Thoracic aorta (tissue), 2 donors: ENCODE measurements at places on chromosomes 3 and 15. TPM values are rescaled to one million over a fixed set of nuclear protein-coding genes. Genes with fewer than 3 reads are reported as not detected.

- H3K27me3 ChIP-seq, result no peaks in the 10 kb centered on the region
- no peak overlapping the region for H3K27ac ChIP-seq
- H3K4me3 ChIP-seq, result peak overlapping the region; percentile 98
- peaks cover 38% of the 10 kb centered on the region for H3K4me1 ChIP-seq
Measured at GRCh38 chr3:127674101-127674721, 1.5 kb downstream of the ABTB1 start.

- peaks cover 16% of the 10 kb centered on the region for H3K4me1 ChIP-seq
- no peaks in the 10 kb centered on the region for H3K27me3 ChIP-seq
- DNase-seq, result no peak
- H3K4me3 ChIP-seq, result no peak overlapping the region
Measured at GRCh38 chr3:54355800-54356199, 233.4 kb downstream of the CACNA2D3 start.

The CFAP161 gene
- total RNA-seq, result not detected

DNA sequence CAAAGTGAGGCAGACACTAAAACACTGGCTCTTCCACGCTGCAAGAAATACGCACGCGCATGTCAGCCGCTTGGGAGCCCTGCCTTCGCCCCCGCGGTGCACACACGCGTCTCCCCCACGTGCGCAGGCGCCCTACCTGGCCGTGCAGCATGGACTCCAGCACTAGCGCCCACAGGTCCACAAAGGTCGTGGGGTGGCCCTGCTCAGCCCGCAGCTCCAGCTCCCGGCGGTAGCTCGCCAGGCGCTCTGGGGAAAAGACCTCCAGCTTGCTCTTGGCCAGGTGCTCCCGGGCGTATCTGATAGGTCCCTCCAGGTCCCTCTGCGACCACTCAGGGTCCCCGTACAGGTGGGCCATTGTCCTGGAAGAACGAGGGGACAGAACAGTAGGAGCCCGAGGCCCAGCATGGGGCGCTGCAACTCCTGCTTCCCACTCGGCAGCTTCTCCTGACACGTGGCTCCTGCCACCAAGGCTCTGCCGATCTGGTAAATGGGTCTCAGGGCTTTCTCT, 14.9 kb downstream of the PLA2G4D start:
- DNase-seq, result no peak
- H3K4me1 ChIP-seq, result no peaks in the 10 kb centered on the region
- no peak overlapping the region for H3K4me3 ChIP-seq
- no peaks in the 10 kb centered on the region for H3K27me3 ChIP-seq
- H3K27ac ChIP-seq, result no peak overlapping the region
- H3K36me3 ChIP-seq, result no peaks in the 10 kb centered on the region

The CISH gene
- total RNA-seq, result 13.3 TPM

GRCh38 chr15:99686290-99686689, 46.9 kb downstream of the LYSMD4 start:
- peaks cover 11% of the 10 kb centered on the region for H3K36me3 ChIP-seq
- H3K27me3 ChIP-seq, result no peaks in the 10 kb centered on the region
- H3K4me1 ChIP-seq, result no peaks in the 10 kb centered on the region
- no peak for DNase-seq
- H3K4me3 ChIP-seq, result no peak overlapping the region
- no peak overlapping the region for H3K27ac ChIP-seq

- peaks cover 9% of the 10 kb centered on the region for H3K4me1 ChIP-seq
- no peaks in the 10 kb centered on the region for H3K36me3 ChIP-seq
- H3K27me3 ChIP-seq, result no peaks in the 10 kb centered on the region
- H3K4me3 ChIP-seq, result no peak overlapping the region
- H3K27ac ChIP-seq, result no peak overlapping the region
Measured at GRCh38 chr3:190574473-190574872, 60.6 kb downstream of the IL1RAP start.

- no peak overlapping the region for H3K27ac ChIP-seq
- H3K27me3 ChIP-seq, result no peaks in the 10 kb centered on the region
- H3K4me3 ChIP-seq, result no peak overlapping the region
- no peaks in the 10 kb centered on the region for H3K36me3 ChIP-seq
Measured at GRCh38 chr3:184066211-184066610, 13.4 kb downstream of the HTR3C start.

The CCR4 gene
- not detected for total RNA-seq

- no peak overlapping the region for H3K4me3 ChIP-seq
- peaks cover 10% of the 10 kb centered on the region for H3K4me1 ChIP-seq
- no peaks in the 10 kb centered on the region for H3K36me3 ChIP-seq
Measured at GRCh38 chr15:74156678-74157411, 16.7 kb upstream of the ISLR start.

GRCh38 chr3:186821429-186822387, 15.4 kb upstream of the RFC4 start:
- no peak overlapping the region for H3K4me3 ChIP-seq
- no peak for DNase-seq
- peaks cover 11% of the 10 kb centered on the region for H3K4me1 ChIP-seq
- H3K36me3 ChIP-seq, result no peaks in the 10 kb centered on the region

DNA sequence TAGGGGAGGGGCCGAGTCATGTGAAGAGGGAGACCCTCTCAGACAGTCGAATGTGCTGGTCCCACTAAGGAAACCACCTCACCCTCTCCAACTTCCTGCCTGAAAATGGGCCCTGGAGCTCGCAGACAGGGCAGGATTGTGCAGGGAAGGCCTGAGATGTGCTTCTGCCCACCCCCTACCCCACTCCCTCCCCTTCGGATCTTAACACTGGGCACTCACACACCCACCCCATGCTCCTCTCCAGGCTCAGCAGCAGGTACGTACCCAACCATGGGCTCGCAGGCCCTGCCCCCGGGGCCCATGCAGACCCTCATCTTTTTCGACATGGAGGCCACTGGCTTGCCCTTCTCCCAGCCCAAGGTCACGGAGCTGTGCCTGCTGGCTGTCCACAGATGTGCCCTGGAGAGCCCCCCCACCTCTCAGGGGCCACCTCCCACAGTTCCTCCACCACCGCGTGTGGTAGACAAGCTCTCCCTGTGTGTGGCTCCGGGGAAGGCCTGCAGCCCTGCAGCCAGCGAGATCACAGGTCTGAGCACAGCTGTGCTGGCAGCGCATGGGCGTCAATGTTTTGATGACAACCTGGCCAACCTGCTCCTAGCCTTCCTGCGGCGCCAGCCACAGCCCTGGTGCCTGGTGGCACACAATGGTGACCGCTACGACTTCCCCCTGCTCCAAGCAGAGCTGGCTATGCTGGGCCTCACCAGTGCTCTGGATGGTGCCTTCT, 20.0 kb downstream of the ATRIP start:
- H3K27ac ChIP-seq, result peak overlapping the region; percentile 98
- no peak for DNase-seq
- peaks cover 20% of the 10 kb centered on the region for H3K36me3 ChIP-seq
- H3K27me3 ChIP-seq, result no peaks in the 10 kb centered on the region
- peak overlapping the region; percentile 72 for H3K4me3 ChIP-seq

The LPCAT4 gene
- total RNA-seq, result 13.1 TPM

GRCh38 chr3:101944308-101944707, 95.0 kb downstream of the NFKBIZ start:
- DNase-seq, result no peak
- no peaks in the 10 kb centered on the region for H3K27me3 ChIP-seq
- H3K4me1 ChIP-seq, result peaks cover 11% of the 10 kb centered on the region
- no peak overlapping the region for H3K27ac ChIP-seq
- H3K36me3 ChIP-seq, result no peaks in the 10 kb centered on the region

DNA sequence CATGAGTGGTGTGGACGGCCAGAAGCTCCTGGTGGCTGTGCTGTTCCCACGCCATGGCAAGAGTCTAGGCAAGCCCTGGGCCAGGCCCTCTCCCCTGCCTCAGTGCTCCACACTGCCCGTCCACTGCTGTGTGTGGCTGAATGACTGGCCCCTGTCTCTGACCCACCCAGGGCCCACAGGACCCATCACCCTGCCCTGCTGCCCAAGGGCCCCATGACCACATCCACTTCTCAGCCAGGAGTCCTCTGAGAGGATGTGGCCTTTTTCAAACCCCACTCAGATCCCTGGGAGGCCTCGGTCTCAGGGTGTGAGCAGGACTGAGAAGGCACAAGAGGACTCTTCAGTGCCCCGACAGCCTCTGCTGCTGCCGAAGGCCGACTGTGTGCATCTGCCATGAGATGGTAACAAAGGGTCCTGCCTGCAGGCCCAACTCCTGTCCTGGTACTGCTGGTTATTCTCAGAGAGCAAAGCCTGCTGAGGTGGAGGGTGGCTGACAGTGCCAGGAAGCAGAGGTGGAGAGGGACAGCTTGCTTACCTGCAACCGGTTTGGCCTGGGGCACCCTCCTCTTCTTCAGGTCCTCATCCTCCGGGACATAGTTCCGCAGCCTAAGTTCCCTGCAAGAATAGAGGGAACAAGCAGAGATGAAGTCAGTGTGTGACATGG, 47.5 kb downstream of the PTH1R start:
- no peak overlapping the region for H3K27ac ChIP-seq
- peaks cover 43% of the 10 kb centered on the region for H3K36me3 ChIP-seq
- no peak overlapping the region for H3K4me3 ChIP-seq
- DNase-seq, result no peak

GRCh38 chr3:157074981-157075380, 85.0 kb downstream of the CCNL1 start:
- H3K27ac ChIP-seq, result no peak overlapping the region
- no peak for DNase-seq
- H3K4me1 ChIP-seq, result peaks cover 55% of the 10 kb centered on the region
- no peaks in the 10 kb centered on the region for H3K36me3 ChIP-seq
- no peaks in the 10 kb centered on the region for H3K27me3 ChIP-seq

The ZNF80 gene
- not detected for total RNA-seq

The LMAN1L gene
- total RNA-seq, result not detected

The SAXO2 gene
- total RNA-seq, result not detected

DNA sequence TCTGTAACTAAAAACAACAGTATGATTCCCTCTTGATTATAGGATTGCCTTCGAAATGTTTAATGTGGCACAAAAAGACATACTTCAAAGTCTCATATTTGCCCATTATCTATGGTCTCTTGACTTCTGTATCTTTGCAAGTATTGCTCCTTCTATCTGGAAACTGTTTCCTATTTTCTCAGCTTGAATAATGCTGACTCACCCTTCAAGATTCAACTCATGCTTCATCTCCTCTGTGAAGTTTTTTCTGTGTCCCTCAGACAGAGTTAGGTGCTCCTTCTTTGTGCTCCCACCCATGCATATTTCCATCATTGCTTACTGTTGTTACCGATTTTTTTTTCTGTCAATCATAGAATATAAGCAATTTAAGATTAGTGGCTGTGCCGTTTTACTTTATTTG, 192.8 kb upstream of the ROBO1 start:
- no peak overlapping the region for H3K27ac ChIP-seq
- no peaks in the 10 kb centered on the region for H3K36me3 ChIP-seq
- no peak for DNase-seq

- no peak overlapping the region for H3K4me3 ChIP-seq
- H3K27me3 ChIP-seq, result no peaks in the 10 kb centered on the region
- H3K27ac ChIP-seq, result no peak overlapping the region
- DNase-seq, result no peak
Measured at GRCh38 chr3:107643038-107643883, 120.5 kb downstream of the BBX start.

- no peaks in the 10 kb centered on the region for H3K27me3 ChIP-seq
- H3K27ac ChIP-seq, result no peak overlapping the region
- DNase-seq, result no peak
Measured at GRCh38 chr15:78203346-78204225, 30.8 kb downstream of the ACSBG1 start.

GRCh38 chr3:177515786-177516157, 318.5 kb upstream of the TBL1XR1 start:
- DNase-seq, result no peak
- no peaks in the 10 kb centered on the region for H3K36me3 ChIP-seq
- peaks cover 14% of the 10 kb centered on the region for H3K4me1 ChIP-seq

GRCh38 chr15:87986776-87987175, 269.8 kb downstream of the NTRK3 start:
- no peak for DNase-seq
- H3K27me3 ChIP-seq, result no peaks in the 10 kb centered on the region
- H3K36me3 ChIP-seq, result no peaks in the 10 kb centered on the region
- peaks cover 39% of the 10 kb centered on the region for H3K4me1 ChIP-seq
- no peak overlapping the region for H3K27ac ChIP-seq
- H3K4me3 ChIP-seq, result no peak overlapping the region

- H3K36me3 ChIP-seq, result no peaks in the 10 kb centered on the region
- DNase-seq, result no peak
- no peak overlapping the region for H3K27ac ChIP-seq
- H3K27me3 ChIP-seq, result no peaks in the 10 kb centered on the region
Measured at GRCh38 chr3:167930453-167930852, 165.3 kb downstream of the GOLIM4 start.

The GOLGA6L10 gene
- 0.42 TPM for total RNA-seq

DNA sequence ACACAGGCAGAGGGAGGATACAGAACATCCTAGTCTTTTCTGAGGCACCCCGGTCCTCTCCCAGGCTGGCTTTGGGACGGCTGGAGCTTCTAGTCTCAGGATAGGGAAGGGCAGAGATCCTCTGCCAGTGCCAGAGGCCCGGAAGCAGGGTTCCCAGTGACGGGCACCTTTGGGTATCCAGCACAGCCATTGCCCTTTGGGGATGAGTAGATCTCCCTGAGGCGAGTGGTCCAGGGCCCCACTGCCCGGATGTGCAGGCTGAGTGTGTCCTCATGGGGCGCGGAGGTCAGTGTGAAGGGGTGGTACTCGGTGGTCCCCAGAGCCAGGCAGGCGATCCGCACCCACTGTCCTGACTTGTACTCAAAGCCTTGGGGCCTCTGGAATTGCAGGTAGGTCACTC, 18.3 kb downstream of the DUOX2 start:
- H3K4me3 ChIP-seq, result no peak overlapping the region
- H3K27ac ChIP-seq, result no peak overlapping the region
- H3K4me1 ChIP-seq, result no peaks in the 10 kb centered on the region
- no peaks in the 10 kb centered on the region for H3K36me3 ChIP-seq
- H3K27me3 ChIP-seq, result no peaks in the 10 kb centered on the region

The SLC12A1 gene
- total RNA-seq, result 0.85 TPM

GRCh38 chr15:48565560-48566482, 79.7 kb downstream of the FBN1 start:
- no peaks in the 10 kb centered on the region for H3K27me3 ChIP-seq
- DNase-seq, result no peak
- H3K36me3 ChIP-seq, result no peaks in the 10 kb centered on the region
- H3K4me3 ChIP-seq, result no peak overlapping the region
- H3K4me1 ChIP-seq, result peaks cover 25% of the 10 kb centered on the region

GRCh38 chr3:68018275-68018674, 363.9 kb upstream of the SUCLG2 start:
- H3K4me3 ChIP-seq, result no peak overlapping the region
- H3K27me3 ChIP-seq, result no peaks in the 10 kb centered on the region
- H3K36me3 ChIP-seq, result no peaks in the 10 kb centered on the region
- DNase-seq, result no peak
- no peaks in the 10 kb centered on the region for H3K4me1 ChIP-seq

- H3K4me1 ChIP-seq, result peaks cover 7% of the 10 kb centered on the region
- no peaks in the 10 kb centered on the region for H3K27me3 ChIP-seq
- no peak for DNase-seq
- no peak overlapping the region for H3K4me3 ChIP-seq
Measured at GRCh38 chr15:71471347-71471746, 339.0 kb upstream of the NR2E3 start.

- H3K27me3 ChIP-seq, result no peaks in the 10 kb centered on the region
- peak overlapping the region; percentile 91 for H3K4me3 ChIP-seq
- DNase-seq, result peak; percentile 23
- peaks cover 18% of the 10 kb centered on the region for H3K4me1 ChIP-seq
Measured at GRCh38 chr15:84980196-84981053, 1.2 kb upstream of the PDE8A start.

The PDCD6IP gene
- 117 TPM for total RNA-seq
